ENCODE measurements at places on chromosomes 11 and 22.

DNA sequence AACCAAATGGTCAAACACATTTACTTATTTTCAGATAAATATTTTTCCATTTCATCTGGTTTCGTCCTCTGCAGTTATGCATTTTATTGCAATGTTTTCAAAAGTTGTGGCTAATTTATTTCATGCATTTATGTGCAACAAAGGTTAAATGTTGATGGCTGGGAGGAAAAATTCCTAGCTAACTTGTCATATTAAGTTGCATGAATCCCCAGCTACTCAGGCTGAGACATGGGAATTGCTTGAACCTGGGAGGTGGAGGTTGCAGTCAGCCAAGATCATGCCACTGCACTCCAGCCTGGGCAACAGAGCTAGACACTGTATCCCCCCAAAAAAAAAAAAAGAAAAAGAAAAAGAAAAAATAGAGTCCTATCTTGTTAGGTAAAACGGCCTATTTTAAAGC, 1862.4 kb upstream of the RAG2 start:
- no peak for DNase-seq

DNA sequence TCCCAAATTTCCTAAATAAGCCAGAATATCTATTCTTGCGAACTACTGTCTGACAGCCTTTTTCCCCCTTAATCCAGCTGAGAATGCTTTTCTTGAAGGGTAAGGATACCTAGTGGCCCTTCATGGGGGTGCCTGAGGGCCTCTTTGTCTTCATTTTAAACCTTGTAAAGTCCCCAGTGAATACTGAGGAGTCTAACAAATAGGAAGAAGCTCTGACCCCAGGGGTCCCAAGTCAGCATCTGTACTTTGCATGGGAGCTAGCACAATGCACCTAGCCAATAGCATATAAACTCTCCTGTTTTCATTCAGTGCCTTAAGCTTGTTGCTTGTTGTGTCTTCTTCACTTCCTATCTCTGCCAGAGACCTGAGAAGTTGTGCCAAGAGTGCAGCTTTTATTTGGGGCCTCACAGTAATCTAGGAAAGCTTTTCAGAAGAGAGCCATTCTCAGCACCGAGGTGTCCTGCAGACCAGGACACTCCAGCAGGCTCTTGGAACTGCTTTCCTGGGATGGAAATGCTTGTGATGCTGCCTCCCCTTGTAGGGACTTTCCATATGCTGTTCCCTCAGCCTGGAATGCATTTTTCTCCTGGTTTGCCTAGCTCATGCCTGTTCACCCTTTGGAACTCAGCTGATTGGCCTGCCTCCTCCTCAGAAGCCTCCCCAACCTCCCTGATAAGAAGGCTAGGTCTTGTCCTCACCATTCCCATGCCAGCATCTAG, 37.2 kb downstream of the BMAL1 start:
- no peak for DNase-seq

- DNase-seq, result no peak
Observed at GRCh38 chr22:25655371-25655935, 86.5 kb upstream of the MYO18B start.

GRCh38 chr11:10450462-10451425, 4.3 kb upstream of the AMPD3 start:
- peak; percentile 35 for DNase-seq

- DNase-seq, result no peak
Observed at GRCh38 chr22:30202531-30203006, 44.0 kb downstream of the LIF start.

DNA sequence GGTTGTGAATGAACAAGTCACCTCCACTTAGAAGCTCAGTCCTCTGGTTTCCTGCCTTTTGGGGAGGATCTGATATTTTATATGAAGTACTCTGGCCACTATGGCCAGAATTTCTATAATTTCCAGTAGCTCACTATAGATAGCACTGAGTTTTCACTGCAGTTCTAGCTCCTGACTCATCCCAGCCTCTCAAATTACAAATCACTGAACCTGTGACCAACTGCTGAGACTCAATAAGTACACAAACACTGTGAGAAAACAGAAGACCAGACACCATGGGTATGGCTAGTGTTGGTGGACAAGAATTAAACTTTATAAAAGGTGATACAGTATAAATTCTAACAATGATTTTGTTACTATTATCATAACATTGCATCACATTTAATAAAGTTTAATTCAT, 47.1 kb upstream of the UCP3 start:
- no peak for DNase-seq

DNA sequence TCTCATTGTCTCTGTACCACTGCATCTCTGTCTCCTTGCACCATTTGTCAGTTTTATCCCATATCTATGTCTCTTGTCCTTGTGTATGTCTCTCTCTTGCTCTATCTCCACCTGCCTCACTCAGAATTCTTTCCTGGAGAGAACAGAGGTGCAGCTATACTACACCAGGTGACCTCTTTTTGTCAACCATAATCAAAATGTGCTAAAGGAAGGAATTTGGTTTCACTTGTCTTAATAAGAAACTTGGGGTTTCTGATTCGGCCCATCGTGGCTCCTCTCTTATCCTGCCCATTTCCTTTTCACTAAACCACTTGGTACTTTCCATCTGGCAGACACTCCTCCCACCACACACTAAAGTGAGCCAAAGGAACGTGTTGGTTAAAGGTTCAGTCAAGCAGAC, 2.0 kb upstream of the C11orf42 start:
- DNase-seq, result no peak

DNA sequence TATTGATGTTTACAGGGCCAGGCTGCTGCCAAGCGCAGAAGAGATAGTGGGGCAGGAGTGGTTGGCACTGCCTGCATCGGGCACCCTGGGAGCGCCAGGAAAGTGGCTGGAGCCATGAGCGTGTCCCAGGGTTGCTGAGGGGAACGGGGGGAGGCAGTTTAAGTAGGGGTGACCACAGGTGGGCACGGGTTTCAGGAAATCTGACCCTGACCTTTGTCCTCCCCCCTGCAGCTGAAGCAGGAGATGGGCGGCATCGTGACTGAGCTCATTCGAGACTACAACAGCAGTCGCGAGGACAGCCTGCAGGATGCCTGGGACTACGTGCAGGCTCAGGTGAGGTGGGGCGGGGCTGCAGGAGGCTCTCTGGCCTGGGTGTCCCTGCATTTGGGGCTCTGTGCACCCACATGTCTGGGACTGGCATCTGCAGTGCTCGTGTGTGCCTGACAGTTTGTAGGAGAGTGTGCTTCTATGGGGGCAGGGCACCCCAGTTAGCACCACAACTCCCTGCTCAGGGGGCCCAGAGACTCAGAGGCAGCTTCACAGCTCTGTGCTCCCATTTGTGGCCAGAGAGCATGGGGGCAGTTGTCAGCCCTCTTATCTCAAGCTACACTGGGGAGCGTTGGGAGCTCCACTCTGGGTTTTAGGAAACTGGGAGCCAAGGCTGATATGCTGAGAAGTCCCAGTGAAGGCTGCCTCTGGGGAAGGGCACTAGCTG, 49.7 kb downstream of the CD82 start:
- DNase-seq, result no peak

GRCh38 chr11:69918938-69919650, 99.9 kb upstream of the FGF3 start:
- peak; percentile 27 for DNase-seq

DNA sequence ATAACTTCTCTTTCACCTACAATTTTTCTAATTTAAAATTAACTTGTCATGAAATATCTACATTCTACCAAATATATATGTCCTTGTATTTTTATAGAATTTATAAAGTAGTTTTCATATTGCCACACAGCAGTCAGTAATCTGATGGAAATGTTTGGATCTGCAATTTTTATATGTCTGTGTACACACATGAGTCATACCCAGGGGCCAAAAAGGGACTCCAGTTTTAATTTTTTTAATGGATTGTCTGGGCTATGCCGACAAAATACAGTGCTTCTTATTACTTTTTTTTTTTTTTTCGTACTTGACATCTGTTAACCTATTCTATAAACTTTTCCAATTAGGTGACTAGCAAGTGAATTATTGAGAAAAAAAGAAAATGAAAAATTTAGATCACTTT, 6.3 kb downstream of the GUCY1A2 start:
- no peak for DNase-seq

DNA sequence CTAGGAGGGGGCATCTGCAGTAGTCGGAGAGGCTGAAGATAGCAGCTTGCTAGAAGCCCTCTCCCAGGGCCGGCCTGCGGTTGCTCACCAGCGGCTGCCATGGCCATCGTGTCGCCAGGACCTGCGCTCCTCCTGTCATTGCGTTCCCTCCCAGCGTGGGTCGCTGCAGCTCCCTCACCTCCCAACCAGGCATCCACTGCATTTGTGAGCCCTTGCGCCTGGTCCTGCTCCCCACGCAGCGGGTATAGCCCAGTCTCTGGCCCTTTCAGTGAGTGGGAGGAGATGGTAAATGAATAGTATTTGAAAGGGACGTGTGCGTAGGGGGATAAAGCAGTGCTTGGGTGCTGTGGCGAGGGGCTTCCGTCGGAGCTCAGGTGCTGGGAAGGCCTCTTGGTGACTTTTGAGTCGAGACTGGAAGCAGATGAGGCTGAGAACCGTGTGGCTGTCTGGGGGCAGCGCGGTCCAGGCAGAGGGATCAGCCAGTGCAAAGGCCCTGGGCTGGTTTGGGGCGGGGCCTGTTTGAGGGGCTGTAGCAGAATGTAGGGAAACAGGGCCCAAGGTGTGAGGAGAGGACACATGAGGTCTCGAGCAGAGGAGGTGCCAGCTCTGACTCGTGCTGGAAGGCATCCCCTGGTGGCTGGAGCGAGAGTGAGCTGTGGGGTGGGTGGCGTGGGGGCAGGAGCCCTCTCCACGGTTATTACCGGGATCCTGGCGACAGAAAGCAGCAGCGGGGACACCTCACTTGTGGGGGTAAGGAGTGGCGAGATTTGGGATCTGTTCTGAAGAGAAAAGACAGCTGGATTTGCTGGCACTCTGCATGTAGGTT, 39.3 kb downstream of the LRP5 start:
- DNase-seq, result no peak

DNA sequence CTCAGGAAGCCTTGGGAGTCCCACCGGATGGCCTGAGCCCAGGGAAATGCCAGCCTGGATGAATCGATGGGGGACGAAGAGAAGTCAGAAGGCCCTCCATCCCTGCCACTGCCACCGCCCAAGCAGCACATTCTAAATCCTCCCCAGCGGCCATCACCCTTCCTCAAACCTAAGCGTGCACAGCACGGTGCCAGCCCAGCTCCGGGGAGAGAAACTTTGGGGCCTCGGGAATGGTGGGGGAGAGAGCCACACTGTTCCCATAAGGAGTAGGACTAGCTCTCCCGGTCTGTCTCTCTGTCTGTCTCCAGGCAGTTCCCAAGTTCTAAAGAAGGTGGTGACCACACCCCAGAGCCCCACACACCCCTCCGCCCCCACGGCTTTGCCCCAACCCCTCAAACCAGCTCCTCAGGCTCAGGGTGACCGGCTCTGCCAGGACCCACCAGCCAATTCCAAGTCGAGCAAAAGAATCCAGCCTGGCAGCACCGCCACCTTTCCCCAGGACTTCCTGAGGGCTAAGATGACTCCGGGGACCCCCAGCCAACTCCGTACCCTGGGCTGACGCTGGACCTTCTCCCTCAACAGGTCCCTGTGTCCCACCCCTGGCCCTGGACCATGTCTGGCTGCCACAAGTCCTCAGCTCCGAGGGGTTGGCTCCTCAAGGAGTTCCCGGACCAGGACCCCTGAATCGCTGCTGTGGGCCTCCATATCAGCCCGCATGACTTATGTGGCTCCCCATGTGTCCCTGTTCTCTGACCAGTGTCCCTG, 2.7 kb downstream of the AHNAK start:
- no peak for DNase-seq

GRCh38 chr22:47691152-47691895, 928.9 kb downstream of the TBC1D22A start:
- no peak for DNase-seq

GRCh38 chr22:42959576-42960509, 55.1 kb downstream of the PACSIN2 start:
- peak; percentile 33 for DNase-seq

DNA sequence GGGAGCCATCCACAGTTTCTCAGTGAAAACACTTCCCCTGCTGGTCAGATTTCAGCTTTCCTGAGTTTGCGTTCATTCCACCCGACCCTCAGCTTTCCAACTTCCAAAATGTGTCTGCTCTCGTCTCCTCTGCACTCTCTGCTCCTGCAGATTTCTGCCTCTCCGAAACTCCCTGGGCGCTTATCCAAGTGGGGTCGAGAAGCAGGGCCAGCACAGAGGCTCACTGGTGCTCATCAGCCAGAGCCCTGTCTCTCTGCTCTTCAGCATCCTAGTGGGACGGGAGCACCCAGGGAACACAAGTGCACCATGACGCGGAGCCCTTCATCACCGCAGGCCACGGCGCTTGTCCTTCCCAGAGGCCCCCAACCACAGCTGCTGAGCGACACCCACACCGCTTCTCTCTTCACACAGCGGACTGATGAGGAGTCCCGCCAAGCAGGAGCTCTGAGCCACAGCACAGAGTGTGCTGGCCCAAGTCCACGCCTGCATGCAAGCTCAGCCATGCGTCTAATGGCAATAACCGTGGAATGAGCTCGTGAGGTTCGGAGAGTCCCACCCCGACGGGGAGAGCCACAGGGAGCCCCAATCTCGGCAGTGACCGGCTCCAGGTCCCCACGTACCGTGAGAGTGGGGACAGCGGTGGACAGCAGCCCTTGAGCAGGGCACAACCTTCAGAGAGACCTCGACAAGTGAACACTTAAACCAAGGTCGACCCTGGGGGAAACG, 27.9 kb upstream of the MOB2 start:
- DNase-seq, result peak; percentile 53

- no peak for DNase-seq
Observed at GRCh38 chr11:40619654-40620053, 839.8 kb downstream of the LRRC4C start.
